ENCODE measurements at places on chromosomes 12 and 14.

- peak; percentile 28 for DNase-seq
These were observed 32.9 kb downstream of the ZFYVE21 start for GRCh38 chr14:103748534-103748857.

DNA sequence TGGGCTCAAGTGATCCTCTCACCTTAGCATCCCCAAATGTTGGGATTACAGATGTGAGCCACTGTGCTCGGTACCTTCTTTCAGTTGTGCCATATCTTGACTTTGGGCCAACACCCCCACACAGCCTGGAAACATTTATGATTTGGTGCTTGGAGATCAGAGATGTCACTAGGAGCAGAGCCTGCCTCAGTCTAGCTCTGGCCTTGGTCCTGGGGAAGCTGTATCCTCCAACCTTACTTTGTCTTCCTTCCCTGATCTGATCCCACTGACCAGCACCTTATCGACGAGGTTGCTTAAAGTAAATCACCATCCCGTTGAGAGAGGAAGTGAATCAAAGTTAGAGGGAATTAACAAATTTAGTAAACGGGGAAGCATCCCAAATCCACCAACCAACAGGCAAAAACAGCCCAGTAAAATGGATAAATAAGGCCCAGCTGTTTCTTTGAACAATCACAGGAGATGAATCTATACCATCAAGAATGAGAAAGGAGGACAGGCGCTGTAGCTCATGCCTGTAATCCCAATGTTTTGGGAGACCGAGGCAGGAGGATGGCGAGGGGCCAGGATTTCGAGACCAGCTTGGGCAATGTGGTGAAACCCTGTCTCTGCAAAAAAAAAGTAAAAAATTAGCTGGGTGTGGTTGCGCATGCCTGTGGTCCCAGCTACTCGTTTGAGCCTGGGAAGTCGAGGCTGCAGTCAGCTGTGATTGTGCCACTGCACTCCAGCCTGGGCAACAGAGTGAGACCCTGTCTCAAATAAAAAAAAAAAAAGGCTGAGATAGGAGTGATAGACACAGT, 3.4 kb downstream of the PLBD2 start:
- DNase-seq, result no peak

- DNase-seq, result no peak
These were observed 2.1 kb upstream of the PTPRQ start for GRCh38 chr12:80441921-80442320.

DNA sequence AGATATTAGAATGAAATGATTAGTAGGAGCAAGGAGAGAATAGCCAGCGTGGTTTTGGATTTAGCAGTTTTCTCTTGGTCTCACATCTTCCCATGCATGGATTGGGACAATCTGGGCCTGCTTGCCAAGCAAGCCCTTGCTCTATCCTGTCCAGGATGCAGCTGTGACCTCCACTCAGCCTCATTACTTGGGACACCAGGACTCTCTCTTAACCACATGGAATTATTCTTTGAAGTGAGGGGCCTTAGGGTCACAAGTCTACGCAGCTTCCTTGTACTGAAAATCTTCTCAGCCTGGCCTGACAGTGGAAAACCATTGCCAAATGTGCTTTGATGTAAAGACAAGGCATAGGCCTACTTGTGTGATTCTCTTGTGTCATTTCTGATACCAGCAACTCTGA, 28.0 kb upstream of the DCN start:
- DNase-seq, result no peak

- DNase-seq, result no peak
These were observed 67.5 kb downstream of the NIN start for GRCh38 chr14:50763382-50764007.

GRCh38 chr12:44654646-44655639, 221.2 kb downstream of the NELL2 start:
- DNase-seq, result no peak

DNA sequence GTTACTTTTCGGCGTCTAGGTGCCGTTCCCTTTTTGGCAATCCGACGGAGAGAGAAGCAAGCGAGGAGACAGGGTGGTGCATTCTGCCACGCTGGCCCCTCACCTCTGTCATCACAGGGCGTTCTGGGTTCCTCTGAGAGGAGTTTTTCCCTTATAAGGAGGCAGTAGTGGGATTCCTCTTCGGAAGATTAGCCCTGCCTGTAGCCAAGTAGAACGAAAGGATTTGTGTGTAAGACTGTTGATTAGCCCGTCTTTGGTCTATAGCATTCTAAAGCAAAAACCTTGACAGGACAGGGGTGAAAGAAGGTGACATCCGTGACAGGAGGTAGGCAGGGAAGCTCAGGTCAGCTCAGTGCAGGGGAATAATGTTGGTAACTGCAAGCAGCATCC, 9.1 kb upstream of the NEMF start:
- no peak for DNase-seq

- DNase-seq, result no peak
These were observed 56.6 kb downstream of the WDR20 start for GRCh38 chr14:102196039-102196901.

DNA sequence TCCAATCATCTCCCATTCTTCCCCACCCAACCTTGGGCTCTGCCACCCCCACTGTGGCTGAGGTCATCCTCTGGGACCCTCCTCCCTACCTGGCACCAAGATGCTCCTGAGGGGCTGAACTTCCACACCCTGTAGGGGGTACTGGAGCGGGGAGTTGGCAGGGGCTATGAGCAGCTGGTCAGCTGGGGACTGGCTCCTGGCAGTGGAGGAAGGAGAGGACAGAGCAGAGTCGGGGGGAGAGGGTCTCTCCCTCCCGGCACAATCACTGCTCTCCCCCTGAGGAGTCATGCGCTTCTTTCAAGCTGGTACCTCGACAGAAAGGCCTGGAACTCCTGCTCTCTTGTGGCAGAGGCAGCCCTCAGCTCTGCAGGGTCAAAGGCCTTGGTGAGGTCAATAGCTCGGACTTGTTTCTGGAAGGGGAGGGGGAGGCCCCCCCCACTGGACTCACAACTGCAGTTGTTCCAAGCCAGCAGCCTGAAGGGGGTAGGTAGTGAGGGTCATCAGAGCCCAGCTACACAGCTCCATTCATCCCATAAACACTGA, 2.0 kb downstream of the B4GALNT1 start:
- DNase-seq, result no peak

DNA sequence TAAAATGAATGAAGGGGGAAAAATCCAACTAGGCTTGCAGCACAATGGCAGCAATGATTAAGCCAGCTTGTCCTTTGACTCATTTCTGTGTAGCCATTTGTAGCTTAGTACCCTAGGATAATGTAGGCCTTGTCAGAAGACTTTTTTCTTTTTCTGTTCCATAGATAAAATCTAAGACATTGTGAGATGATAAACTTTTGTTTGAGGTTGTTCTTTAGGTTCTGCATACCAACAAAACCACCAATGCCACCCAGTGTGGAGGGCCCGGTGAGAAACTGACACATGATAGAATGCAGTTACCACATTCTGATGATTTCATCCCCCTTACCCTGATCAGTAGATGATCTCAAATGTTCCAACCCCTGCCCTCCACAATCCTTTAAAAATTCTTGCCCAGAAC, 6.6 kb upstream of the KLRD1 start:
- DNase-seq, result no peak

DNA sequence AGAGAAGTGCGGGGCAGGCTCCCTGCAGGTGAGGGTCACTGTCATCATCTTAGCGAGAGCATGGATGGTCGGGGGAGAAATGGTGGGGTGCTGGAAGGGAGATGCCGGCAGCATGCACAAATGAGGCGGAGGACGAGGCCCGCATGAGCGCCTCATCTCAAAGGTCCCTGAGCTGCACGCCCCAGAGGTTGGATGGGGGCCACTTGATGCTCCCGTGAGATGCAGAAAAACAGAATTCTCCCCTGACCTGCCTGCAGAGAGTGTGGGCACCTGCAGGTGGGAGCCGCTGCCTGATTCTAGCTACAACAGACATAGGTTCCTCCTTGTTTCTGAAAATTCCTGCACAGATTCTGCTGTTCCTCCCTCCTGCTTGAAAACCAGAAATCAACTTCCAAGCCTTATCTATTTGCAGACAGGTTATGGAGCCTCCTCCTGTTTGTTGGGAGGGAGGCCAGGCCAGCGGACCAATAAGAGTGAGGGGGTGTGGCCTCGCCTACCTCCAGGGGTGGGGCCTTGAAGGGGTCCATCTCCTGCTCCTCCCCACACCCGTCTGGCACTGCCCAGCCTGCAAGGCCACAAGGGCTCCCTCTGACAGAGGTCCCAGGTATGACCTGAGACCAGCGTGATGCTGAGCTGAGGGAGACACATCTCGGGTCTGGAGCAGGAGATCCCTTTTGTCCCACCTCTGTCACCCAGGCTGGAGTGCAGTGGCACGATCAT, 67.2 kb downstream of the KDM2B start:
- no peak for DNase-seq

DNA sequence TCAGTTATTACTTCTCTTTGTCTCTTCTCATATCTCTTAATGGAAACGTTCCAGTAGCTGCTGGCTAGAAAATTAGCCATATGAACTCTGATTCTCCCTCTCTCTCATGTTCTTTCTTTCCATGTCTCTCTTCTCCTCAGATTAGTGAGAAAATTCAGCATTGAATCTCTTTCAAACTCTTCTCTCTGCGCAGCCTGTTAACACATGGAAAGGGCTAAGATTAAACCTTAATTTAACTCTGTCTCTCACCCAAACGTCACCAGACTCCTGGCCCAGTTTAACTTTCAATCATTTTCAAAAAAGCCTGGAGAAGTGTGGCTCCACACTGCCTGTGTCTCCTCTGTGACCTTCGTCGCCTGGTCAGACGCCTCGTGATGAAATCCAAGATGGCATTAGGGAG, 1234.2 kb downstream of the BCL11B start:
- DNase-seq, result no peak

- no peak for DNase-seq
These were observed 86.9 kb upstream of the FLRT2 start for GRCh38 chr14:85442996-85443395.

DNA sequence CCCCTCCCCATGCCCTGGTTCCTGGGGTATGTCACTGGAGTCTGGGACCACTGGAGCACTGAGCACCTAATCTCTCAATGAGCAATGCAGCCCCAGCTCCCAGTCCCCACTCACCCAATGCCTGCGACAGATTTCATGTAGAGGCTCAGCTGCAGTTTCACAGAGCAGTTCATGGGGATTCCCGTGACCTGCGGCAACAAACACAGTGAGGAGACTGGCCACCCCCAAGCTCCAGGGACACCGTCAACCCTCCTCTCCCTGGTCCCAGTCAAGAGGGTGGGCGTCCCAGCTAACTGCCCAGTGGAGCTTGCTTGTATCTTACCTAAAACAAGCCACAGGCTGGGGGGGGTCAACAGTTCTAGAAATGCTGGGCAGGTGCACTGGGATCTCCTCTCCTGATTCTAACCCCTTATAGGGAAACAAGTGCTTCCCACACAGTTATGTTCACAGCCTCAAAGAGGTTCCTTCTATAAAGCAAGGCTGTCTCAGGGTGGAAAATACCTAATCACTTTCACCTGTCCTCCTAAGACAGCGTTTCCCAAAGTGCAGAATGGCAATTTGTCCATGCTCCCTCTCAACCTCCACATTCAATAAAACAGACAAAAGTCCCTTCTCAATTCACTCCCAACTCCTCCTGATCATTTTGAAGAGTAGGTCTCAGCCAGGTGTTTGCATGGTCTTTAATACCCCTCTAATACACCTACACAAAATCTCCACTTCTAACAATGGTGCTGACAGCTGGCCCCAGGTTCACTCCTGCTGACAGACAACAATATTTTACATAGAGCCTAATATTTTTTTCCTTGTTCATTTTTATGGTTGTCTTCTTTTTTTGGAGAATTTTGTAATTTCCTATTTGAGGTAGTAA, 68.3 kb downstream of the SCARB1 start:
- DNase-seq, result no peak

DNA sequence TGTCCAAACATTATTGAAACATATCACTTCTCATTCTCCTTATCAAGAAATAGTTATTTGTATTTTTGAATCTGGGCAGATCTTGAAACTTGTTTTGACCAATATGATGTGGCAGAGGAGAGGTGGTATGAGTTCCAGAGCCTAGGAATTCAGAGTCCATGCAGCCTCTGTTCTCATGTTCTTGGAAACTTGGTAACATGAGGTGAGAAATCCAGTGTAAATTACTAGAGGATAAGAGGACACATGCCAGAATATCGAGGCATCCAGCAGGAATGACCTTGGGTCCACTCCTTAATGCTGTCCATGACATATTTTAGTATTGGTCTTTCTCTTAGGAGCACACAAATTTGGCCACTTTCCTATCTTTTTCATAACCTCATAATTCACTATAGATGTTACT, 1374.6 kb downstream of the FSCB start:
- DNase-seq, result no peak

DNA sequence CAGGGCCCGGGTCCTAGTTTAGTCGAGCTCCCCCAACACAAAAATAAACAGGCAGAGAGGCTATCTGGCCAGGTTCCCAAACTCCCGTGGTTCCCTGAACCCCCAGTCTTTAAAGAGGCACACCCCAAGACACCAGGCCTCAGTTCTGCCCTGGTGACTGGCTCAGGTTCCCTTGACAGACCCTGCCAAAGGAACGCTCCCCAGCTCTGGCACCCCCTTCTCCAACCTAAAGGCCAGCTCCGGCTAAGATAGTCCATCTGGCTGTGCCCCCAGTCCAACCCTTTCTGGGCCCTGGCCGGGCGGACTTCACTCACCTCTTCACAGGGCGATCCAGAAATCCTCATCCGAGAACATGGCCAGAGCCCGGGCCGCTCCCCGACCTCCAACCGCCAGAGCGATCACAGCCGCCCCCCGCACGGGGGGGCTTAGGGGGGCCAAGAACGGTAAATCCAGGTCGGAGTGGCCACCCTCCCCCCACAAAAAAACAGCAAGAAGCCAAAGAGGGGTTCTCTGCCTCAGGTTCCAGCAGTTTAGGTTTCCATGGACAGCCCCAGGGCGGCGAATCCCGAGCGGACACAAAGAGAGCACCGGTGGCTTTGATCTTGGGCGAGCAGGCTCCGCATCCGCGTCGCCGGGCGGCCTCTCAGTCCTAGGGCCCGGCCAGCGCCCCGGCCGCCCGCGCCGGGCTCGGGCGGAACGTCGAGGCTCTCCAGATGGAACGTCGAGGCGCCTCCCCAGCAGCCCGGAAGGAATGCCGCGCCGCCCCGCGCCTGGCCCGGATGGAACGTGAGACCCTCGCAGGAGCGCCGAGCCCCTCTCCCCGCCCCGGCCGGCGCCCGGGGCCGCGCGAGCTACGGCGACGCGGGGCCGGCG, 1.1 kb downstream of the KMT2D start:
- no peak for DNase-seq

GRCh38 chr14:94541234-94541975, 19.8 kb upstream of the SERPINA4 start:
- DNase-seq, result no peak

- no peak for DNase-seq
These were observed 1.3 kb downstream of the ZFHX2 start for GRCh38 chr14:23550131-23550811.

DNA sequence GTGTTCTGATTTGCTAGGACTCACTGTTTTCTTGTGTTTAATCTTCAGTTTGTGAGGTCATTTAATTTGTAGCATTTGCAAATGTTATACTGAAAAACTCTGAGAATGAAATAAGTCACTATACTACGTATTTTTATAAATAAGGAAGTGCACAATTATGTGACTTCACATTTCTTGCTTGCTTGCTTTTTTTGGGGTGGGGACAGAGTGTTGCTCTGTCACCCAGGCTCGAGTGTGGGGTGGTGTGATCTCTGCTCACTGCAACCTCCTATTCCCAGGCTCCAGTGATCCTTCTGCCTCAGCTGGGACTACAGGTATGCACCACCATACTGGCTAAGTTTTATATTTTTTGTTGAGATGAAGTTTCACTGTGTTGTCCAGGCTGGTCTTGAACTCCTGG, 32.7 kb downstream of the RBM25 start:
- DNase-seq, result no peak

GRCh38 chr12:43579206-43579605, 27.2 kb upstream of the ADAMTS20 start:
- DNase-seq, result no peak
